ENCODE measurements at places on chromosomes 11 and 22.
A peak's percentile ranks its signal among the peaks of the same experiment; 100 is the strongest.

GRCh38 chr11:94046796-94047195, 25.6 kb downstream of the HEPHL1 start:
- no peak for DNase-seq

GRCh38 chr11:100980156-100980555, 149.5 kb downstream of the PGR start:
- no peak for DNase-seq

GRCh38 chr11:63745304-63746170, 23.0 kb downstream of the ZFTA start:
- no peak for DNase-seq

GRCh38 chr11:11463405-11463804, 110.4 kb upstream of the CSNK2A3 start:
- no peak for DNase-seq

DNA sequence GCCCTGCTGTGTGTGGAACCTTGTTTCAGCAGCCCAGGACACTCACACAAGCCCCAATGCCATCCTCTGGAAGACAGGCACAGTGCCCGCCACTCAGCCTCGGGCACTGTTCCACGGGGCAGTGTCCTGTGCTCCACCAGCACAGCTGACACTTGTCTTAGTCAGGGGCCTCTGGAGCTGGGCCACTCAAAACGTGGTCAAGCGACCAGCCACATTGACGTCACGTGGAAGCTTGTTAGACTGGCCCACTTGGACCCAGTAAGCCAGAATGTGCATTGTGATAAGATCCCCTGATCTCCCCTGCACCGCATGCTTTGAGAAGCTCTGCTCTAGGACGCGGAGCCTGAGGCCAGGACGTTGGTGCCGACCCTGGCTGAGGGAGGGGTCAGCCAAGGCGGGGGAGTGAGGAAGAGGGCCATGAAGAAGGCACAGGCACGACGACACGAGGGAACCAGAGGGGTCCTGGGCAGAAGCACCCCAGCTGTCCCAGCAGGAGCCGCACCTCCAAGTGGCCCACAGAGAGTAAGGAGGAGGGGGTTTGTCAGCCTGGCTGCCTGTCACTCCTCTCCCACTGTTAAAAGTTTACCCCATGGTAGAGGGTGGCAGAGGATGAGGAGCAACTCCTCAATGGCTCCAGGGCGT, 64.6 kb downstream of the LINC01488 start:
- DNase-seq: no peak

DNA sequence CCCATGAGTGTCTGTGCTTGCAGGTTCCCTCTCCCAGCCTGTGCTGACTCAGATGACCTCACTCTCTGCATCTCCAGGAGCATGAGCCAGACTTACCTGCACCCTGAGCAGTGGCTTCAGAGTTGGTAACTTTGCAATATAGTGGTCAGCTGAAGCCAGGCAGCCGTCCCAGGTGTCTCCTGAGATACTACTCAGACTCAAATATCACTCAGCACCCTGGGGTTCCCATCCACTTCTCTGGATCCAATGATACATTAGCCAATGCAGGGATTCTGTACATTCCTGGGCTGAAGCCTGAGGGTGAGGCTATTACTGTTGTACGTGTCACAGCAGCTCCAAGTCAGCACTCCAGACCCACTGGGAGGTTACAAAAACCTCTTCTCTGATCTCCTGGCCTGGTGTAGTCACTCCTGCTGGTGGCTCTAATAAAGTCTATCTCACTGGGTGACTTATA, 87.8 kb upstream of the TOP3B start:
- DNase-seq: no peak

- DNase-seq: no peak
Measured at GRCh38 chr11:35419184-35419829, at the start of gene SLC1A2. Gene SLC1A2 (minus strand): TSS chr11:35419558. CDS start chr11:35418966, 592 bp downstream.

DNA sequence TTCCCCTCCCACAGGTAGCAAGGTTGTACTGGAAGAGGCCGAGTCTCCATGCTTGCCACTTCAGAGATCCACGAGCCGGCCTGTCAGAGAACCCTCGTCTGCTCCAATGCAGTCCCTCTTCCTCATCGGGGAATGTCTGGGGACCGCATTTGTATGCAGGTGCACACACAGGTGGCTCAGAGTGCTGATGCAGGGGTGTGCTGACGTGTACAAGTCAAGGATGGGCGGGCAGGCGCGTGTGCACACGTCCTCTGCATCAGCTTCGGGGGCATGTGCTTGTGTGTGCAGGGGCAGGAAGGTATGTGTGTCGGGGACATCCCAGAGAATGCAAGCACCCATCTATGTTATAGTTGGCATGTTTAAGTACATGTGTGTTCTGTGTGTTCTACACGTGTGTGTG, 49.4 kb downstream of the ELFN2 start:
- DNase-seq: peak; percentile 13

- no peak for DNase-seq
Measured at GRCh38 chr22:46499805-46500189, 37.6 kb downstream of the CELSR1 start.

DNA sequence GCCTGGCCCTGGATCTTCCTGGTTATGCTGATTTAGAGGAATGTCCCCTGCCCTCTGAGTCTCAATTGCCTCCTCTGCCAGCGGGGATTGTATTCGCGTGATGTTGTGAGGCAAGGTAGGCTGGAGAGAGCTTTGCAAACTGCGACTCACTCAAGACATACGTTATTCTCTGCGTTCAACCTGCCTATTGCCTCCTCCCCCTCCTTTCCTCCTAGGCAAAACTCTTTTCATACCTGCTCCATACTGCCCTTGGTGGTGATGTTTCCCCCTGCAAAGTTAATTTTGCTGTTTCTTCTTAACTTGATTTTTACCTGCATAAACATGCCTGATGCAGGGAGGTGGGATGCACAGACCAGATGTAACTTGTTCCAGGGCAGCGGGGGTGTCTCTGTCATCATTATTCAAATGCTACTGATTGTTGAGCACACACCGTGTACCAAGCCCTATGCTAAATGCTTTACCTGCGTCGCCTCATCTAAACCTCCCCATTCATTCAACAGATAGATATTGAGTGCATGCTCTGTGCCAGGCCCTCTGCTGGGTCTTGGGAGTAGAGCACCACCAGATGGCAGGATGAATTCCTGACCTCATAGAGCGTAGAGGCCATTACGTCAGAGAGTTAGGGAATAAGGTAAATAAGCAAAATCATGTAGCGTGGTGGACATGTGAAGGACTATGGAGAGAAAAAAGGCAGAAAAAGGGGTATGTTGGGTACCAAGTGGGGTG, 29.0 kb downstream of the SGSM1 start:
- DNase-seq: no peak

DNA sequence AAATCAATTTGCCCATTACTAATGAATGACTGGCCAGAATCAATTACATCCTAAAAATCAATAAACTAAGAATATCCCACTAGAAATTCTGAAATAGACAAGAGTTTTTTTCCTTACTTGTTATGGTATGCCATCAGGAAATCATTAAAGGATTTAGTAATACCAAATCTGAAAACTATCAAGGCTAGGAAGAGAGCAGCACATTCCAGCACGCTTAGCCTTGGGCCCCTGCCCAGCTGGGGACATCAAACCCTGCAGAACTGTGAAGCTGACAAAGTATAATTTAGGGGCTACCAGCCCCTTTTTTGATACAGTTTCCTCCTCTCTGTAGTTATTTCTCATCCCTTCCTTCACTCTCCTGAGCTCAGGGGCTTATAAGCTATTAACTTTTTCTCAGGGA, 247.8 kb upstream of the ZC3H12C start:
- DNase-seq: no peak

DNA sequence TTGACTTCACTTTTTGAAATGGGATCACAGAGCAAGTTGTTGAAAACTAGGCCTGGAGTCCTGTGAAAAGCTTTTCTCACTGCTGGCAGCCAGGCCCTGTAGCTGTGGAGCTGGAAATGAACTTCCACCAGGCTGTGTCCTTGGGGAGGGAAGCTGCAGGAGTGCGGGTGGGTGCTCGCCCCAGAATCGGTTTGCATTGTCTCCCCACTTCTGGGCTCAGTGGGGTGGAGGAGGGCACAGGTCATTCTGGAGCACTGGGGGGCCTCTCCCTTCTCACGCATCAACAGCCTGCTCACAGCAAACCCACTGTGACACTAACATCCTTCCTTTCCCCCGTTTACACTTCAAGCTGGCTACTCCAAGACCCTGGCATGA, 15.2 kb downstream of the GLB1L2 start:
- DNase-seq: no peak

DNA sequence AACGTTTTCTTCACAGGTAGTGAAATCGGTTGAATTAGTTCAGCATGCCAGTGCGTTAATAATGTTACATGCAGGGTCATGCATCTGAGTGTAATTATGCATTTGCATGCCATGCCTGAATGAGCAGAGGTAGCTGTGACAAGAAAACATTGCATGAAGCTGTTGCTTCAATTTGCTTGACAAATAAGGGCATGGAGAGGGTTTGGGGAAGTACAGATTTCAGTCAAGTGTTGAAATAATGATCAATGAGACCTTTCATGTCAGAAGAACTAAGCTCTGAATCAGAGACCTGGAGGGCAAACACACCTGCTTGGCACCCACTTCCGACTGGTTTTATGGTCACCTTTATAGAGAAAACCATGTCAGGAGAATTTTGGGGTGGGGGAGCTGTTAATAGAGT, 221.4 kb downstream of the DBX1 start:
- DNase-seq: no peak

GRCh38 chr11:73931039-73931645, 19.7 kb upstream of the DNAJB13 start:
- DNase-seq: peak; percentile 51

DNA sequence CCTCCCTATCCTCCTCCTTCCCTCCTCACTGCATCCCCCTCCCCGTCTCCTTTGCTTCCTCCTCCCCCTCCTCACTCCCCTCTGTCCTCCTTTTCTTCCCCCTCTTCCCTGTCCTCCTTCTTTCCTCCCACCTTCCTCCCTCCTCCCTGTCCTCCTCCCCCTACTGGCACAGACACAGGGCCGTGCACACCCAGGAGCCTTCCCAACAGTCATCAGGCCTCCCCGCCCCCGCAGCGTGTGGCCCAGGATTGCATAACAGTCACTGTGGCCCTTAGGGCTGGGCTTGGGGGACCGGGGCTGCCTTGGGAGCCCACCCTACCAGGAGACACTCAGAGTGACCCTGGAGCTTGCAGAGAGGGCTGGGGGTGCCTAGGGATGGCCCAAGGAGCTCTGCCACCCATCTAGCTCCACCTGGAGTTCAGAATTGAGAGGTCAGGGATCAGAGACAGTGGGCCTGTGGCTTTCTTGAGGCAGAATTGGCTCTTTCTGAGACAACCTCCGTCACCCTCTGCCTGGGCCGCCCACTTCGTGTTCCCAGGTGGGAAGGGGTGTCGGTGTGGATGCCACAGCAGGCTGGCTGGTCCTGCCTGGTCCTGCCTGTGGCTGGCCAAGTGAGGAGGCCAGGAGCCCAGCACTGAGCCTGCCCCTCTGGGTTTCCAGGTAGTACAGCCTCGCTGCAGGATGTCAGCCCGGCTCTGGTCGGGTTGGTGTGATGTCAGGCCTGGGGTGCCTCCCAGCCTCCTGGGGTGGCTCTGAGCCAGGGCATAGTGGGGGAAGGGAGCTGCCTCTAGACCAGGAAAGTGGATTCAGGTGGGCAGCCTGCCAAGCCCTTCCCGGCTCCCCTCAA, 1.6 kb downstream of the SPI1 start:
- no peak for DNase-seq

GRCh38 chr11:9089061-9089460, 2.3 kb downstream of the SCUBE2 start:
- no peak for DNase-seq

GRCh38 chr11:2739531-2740274, 39.9 kb upstream of the KCNQ1OT1 start:
- no peak for DNase-seq

- DNase-seq: no peak
Measured at GRCh38 chr11:86047275-86047991, 21.5 kb downstream of the PICALM start.

- no peak for DNase-seq
Measured at GRCh38 chr11:12408156-12408770, 30.9 kb downstream of the PARVA start.

DNA sequence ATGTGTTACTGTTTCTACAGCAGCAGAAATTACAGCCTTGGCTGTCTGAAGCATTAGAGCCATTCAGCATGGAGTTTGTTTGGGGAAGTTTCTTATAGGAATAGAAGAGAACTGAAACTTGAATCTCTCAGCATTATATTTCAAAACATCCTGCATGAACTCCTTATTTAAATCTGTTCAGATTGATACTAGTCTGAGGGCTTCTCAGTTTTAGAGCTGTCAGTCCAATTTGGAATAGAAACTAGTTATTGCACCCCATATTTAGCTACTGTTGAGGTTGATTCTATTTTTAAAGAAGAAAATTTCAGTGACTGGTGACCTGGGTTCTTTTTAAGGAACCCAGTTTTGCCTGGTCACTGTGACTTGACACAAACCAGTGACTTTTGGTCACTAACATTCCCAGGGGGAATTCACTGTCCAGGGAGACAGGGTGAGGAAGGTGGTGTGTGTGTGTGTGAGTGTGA, 126.0 kb upstream of the TTC12 start:
- no peak for DNase-seq

DNA sequence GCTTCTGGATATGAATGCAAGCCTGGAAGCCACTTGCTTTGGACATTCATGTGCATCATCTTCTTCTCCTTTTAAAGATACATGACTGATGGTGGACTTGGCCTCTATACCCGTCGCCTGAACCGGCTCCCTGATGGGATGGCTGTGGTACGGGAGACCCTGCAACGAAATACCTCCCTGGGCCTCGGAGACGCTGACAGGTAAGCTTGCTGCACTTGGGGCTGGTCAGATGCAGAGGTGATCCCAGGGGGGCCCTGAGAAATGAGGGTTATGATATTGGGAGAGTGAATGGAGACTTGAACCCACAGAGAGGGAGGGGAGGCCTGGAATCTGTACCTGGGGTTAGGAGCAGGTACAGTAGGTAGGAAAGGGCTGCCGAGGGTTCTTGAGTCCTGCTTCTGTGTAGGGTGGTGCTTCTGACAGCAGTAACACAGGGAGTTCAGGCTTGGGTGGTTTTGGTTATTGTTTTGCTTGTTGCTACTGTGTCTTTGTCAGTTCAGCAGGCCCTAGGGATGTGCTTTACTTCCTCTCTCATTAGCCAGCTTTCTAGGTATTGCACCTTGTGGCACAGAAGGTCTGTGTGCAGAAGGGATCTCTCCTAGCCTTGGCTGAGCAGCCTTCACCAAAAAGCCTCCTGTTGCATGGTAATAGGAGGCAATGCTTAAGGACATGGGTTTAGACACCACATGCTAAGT, 176.1 kb downstream of the DBX1 start:
- peak; percentile 15 for DNase-seq

DNA sequence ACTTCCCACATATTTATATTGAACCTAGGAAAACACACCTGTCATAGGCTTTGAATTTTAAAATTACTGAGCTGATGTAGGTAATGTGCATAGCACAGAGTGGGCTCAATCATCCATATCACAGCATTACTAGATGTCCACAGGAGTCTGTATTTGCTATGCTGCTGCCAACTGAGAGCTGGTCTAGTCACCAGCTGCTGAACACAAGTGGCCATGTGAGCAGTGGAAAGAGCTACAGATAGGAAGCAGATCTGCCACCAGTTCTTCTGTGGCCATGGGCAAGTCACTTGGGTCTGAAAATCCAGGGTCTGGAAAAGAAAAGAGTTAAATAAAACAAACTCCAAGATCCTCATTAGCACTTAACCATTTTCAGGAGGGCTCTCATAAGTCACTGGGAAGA, 91.8 kb downstream of the APIP start:
- no peak for DNase-seq

- no peak for DNase-seq
Measured at GRCh38 chr11:105204636-105205035, 65.1 kb upstream of the CARD18 start.

Data from NCI-H1436 treated with DMSO at 0.1 percent for 48 hours (cell line).